Activated CD4-positive, alpha-beta T cell treated with anti-CD3 and anti-CD28 coated beads, Interleukin-2, Interleukin-6, amounts not matched to agents 100 ng/mL and 50 ng/mL, durations not matched to agents 16 hours and 8 hours (primary cell): ENCODE measurements at places on chromosomes 4 and X.

DNA sequence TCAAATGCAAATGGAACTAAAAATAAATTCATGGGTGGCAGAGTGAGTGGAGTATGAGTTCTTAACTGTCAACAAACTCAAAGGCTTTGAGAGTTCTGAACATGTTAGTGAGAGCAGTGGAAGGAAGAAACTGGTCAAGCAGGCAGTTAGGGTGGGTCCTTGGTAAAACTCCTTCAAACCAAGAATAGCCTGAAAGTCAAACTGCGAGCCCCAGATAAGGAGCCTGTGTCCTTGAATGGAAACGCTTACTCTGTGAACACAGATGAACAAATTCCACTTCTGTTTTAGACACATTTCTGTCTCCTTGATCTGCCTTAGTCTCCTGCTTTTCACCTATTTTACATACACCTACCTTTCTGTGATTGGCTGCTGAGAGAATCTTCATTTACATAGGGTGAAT is 129.4 kb upstream of the PCDH18 start:
- no peak for DNase-seq

DNA sequence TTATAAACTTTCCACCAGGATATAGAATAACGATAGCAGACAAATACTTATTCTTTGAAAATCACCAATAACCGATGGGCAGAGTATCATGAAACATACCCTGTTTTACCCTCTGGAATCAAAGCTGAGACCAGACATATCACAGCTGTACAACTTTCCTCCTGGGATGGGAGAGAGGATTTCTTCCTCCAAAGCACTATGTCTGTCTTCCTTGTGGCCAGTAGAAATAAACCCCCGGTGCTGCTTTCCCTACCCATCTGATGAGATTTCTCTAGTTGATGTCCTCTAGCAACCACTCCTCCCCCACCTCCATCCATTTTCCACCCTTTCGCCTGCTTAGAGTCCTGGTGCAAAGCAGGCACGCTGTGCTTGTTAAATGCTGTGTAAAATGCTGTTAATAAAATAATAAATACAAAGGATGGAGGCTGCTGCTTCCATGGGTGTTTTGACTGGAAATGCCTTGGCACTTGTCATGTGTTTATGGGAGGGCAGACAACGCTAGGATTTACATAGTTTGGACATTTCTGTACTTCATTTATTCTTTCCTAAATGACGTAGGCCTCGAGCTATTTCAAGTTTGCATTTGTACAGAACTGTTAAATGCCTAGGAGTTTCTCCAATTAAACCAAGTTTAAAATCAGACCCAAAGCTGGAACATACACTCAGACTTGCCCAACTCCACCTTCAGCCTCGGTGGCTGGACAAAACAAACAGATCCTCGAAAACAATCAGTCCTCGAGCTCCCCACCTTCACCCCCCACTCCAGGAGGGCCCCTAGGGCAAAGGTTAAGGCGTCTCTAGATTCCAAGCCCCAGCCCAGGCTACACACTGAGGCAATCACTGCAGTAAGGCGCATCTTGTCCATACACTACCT is 10.1 kb downstream of the BCOR start:
- DNase-seq, result no peak

- no peak for DNase-seq
Observed at GRCh38 chr4:36173905-36174304, 70.4 kb downstream of the ARAP2 start.

DNA sequence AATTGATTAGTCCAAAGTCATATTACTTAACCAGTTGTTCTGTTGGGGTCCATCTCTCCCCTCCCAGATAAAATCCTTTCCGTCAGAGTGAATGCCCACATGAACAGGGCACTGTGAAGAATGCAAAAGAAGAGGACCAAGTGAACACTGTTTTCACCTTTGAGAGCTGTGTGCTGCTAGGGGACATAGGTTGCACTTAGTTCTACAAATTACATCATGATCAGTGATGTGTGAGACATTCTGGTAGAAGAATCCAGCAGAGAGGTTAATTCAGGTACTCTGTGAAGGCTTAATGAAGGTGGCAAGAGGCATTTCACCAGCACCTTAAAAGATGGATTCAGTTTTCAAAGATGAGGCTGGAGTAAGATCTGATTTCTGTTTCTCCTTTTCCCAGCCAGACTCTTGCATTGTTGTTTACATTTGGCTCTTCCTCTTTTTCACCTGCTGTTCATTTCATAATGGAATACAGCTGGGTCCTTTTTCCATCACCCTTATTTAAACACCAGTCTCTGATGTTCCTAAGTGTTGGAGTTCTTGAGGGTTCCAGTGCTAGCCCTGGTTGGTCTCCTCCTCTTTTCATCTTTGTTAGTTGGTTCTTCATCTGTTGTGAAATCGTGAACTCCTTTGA is 10.9 kb downstream of the GAB1 start:
- no peak for DNase-seq

GRCh38 chr4:9989918-9990635 is 31.2 kb downstream of the SLC2A9 start:
- DNase-seq, result no peak

GRCh38 chrX:11367609-11368430 is 74.6 kb downstream of the AMELX start:
- DNase-seq, result no peak

DNA sequence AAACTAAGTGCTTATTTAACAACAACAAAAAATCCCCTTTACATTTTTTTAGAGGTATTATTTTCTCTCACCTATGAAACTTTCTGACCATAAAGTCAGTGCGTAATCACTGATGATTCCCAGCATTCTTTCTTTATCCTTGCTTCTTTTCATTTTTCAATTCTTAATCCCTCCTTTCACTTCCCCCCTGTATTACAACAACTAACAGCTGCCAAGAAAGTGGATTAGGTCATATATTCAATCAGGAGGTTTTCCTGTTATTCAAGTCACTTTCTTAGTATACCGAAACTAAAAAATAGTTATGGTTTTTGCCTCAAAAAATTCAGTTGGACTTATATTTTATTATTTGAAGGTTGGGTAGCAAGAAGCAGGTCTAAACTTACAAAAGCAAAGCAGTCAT is 2.1 kb upstream of the STAP1 start:
- no peak for DNase-seq

- DNase-seq, result no peak
Observed at GRCh38 chr4:105558277-105558676, 5.9 kb downstream of the ARHGEF38 start.

DNA sequence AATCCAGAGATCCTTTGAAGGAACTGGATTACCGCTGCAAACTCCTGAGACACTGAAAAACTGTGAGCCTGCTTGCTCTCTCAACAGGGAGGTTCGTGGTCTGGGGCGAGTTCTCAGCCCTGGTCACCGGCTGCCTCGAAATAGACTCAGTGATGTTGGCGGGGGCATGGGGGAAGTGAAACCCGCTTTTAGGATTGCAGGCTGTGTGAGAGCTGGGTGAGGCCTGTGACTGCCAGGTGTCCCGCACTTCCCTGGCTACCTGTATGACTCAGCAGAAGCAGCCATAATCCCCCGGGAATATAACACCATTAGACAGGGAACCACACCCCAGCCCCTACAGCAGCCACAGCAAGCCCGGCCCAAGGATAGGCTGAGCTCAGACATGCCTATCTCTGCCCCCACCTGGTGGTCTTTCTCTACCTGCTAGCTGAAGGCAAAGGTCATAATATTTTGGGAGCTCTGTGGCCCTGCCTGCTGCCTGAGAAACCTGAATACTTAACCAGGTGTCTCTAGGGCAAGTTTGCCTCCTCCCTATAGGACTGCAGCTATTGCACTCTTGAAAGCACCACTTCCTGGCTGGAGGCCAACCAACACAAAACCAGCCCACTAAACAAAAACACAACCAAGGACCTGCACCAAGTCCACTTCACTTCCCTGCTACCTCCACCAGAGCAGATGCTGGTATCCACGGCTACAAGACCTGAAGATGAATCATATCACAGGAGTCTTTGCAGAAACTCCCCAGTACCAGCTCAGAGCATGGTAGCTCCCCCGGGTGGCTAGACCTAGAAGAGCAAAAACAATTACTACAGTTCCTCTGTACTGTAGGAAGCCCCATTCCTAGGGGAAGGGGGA is 202.0 kb downstream of the RRAGB start:
- no peak for DNase-seq

- no peak for DNase-seq
Observed at GRCh38 chrX:10157032-10157341, 212 bp downstream of the CLCN4 start.

GRCh38 chrX:43745938-43746721 is 90.0 kb downstream of the MAOA start:
- DNase-seq, result no peak

- no peak for DNase-seq
Observed at GRCh38 chr4:141066690-141067089, 66.6 kb downstream of the RNF150 start.

DNA sequence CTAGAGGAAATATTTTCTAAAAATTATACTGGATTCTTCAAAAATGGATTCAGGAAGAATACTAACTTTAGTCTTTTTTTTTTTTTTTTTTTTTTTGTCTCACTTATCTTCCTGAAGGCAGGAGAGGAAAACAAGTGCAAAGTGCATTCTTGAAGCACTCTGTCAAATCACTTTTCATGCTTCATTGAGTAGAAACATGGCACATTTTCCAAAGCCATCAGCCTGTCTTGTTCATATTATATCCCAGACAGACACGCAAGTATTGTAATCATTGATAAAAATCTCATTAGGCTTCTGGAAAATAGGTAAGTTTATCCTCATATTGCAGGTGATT is 1.2 kb downstream of the BBS12 start:
- DNase-seq, result no peak
